ENCODE measurements at places on chromosomes 12 and 14.

GRCh38 chr14:105374389-105374788, 23.9 kb upstream of the TEX22 start:
- DNase-seq: no peak

DNA sequence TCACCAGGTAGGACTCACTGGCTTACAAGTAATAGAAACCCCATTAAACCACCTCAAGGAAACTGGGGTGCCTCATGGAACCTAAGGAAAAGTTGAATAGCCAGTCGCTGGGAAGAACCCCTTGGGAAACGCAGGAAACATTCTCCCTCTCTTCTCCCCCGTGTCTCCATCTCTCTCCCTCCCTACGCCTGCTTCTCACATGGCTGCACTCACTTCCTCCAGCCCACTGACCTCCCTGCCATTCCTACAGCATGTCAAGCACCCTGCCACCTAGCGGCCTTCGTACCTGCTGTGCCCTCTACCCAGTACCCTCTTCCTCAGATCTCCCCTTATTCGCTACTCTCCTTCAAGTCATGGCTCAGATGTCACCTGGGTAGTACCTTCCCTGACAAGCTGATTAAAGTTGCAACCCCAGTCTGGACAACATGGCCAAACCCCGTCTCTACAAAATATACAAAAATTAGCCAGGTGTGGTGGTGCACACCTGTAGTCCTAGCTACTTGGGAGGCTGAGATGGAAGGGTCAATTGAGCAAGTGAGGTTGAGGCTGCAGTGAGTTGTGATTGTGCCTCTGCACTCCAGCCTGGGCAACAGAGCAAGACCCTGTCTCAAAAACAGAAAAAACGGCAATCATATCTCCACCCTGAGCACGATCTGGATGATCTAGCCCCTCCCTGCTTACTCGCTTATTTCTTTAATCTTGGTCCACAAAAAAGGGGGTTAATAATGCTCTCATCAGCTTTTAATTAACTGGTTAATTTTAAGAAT, 6.4 kb upstream of the DTX1 start:
- peak; percentile 64 for DNase-seq

- DNase-seq: no peak
These were observed 55.4 kb upstream of the PYGL start for GRCh38 chr14:50999726-51000125.

DNA sequence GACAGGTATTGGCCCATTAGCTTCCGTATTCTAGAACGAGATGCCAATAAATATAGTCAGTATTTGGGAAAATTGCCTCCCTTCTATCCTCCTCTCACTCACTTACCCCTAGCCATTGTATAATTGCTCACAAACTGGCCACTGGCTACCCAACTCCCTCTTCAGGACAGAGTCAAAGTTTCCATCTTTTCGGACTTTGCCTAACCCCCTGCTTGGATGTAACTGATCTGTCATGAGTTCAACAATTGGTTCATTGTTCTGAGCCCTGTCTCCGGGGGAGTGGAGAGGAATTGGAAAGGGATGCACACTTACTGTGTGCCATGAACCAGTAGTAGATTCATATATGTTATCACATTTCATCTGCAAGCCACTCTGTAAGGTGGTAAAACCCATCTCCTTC, 12.2 kb downstream of the MYRFL start:
- DNase-seq: no peak

DNA sequence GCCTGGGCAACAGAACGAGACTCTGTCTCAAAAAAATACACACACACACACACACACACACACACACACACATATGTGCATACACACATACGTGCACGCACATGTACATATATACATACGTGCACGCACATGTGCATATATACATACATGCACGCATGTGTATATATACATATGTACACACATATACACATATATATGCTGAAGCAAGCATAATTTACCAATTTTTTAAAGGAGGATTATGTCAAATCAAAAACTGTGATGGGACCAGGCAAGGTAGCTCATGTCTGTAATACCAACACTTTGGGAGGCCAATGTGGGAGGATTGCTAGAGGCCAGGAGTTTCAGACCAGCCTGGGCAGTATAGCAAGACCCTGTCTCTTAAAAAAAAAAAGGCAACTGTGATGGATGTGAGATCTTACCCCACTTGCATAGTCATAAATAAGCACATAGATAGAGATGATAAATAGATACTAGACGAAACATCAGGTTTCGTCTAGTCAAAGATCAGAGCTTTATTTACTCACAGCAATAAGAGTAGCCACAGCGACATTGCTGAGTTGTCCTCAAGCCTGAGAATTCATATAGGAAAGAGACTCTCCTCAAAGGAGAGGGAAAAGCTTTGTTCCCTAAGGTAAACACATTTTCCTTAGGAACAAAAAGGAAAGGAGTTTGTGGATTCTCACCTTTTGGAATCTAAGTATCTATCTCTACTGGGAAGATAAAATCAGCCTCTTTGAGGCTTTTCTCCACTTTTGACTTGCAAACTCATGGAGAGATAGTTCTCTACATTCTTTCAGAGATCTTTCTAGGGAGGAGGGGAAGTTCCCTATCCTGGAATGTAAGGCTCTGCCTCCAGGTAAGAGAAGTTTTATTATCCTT, 74.7 kb upstream of the AMN1 start:
- DNase-seq: no peak

Data from ecto neural progenitor cell (in vitro differentiated cells).